ENCODE measurements at places on chromosomes 5 and 9.

- DNase-seq, result no peak
These were observed 87.3 kb upstream of the PCSK5 start for GRCh38 chr9:75803130-75803529.

DNA sequence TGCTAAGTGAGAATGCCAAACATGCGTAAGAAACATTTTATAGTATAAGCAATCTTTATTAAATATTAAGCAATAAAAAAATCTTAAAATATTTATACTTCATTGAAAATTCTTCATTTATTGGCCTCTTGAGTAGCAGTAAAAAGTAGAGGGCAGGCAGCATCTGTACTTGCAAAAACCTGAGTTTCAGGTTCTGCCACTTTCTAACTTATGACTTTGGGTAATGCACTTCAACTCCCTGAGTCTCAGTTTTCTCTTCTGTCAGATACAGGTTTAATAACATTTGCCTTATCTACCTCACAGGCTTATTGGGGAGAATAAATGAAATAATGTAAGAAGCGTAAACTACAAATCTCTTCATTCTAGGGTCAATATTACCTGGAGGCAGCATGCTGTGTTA lies 19.8 kb upstream of the MCTP1 start:
- no peak for DNase-seq

GRCh38 chr9:124045076-124045829 lies 33.7 kb downstream of the LHX2 start:
- no peak for DNase-seq

DNA sequence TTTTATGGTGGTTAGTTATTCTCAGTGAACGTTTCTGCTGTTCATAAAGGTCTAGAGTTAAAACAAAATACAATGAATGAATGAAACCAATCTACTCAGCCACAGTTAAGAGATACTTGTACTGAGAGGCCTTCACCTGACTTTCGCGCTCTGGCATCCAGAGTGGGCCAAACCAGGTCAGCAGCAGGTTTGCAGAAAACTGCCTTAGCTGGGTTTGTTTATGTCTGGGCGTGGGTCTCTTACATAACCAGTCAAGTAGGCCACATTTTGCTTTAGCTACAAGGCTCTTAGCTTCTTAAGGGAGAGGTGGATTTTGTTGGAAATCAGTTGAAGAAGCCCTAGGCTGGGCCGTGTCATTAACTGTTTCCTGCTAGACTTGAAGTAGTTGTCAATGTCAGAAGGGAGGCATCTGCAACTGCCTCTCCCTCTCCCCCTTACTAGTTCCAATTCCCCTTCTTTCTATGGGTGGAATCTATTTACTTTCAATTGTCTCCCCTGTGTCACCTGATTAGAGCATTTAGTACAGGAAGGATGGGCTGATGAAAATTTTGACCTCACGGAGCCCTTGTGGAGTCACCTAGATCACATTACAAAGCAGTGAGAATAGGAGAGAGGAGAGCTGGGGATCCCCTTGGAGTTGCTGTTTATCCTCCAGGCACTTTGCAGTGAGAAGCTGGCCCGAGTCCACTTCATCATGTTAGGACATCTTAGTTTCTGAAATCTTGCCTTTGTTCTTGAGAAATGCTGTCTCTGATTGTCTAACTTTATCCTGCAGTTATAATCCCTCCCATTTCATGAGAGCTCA lies 200.5 kb downstream of the ARHGEF28 start:
- DNase-seq, result no peak

DNA sequence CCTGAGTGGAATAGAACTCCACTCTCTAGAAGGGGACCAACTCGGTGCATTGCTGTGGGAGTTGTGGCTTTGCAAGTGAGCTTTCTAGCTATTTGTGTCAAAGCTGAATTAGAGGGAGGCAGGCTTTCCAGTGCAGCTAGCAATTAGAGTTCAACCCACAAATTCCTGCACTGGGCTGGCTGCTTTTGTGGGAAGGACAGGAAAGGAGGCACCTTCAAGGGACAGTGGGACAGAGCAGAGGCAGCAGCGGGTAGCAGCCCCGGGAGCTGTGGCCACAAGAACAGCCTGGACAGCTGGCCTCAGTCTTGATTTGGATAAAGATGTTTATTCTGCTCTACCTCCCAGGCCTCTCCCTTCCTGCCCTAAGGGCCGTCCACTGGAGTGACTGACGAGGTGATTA lies 83.7 kb upstream of the SLIT3 start:
- no peak for DNase-seq

All from stimulated activated CD4-positive, alpha-beta T cell treated with anti-CD3 and anti-CD28 coated beads, Interleukin-12 subunit alpha, Interleukin-12 subunit beta, amount 100 ng/mL, for 4 hours (primary cell).